ENCODE measurements at places on chromosomes 4 and X. TPM values are rescaled to one million over a fixed set of nuclear protein-coding genes. Genes with fewer than 3 reads are reported as not detected.

NELFA gene
- 40.1 TPM for total RNA-seq

GRCh38 chr4:172726001-172726423, 442.6 kb upstream of the GALNT7 start:
- H3K4me3 ChIP-seq, result no peak overlapping the region
- H3K27me3 ChIP-seq, result no peaks in the 10 kb centered on the region
- H3K4me1 ChIP-seq, result no peaks in the 10 kb centered on the region
- DNase-seq, result no peak
- H3K27ac ChIP-seq, result no peak overlapping the region

- no peak overlapping the region for H3K4me3 ChIP-seq
- H3K27me3 ChIP-seq, result peaks cover 56% of the 10 kb centered on the region
- no peak for DNase-seq
- peaks cover 20% of the 10 kb centered on the region for H3K4me1 ChIP-seq
These were observed 2.1 kb downstream of the HHIP start for GRCh38 chr4:144648042-144648441.

ARHGAP36 gene
- not detected for total RNA-seq

CABS1 gene
- total RNA-seq, result not detected

- H3K36me3 ChIP-seq, result peaks cover 19% of the 10 kb centered on the region
- no peaks in the 10 kb centered on the region for H3K27me3 ChIP-seq
- peaks cover 3% of the 10 kb centered on the region for H3K4me1 ChIP-seq
- DNase-seq, result no peak
- H3K27ac ChIP-seq, result no peak overlapping the region
- no peak overlapping the region for H3K4me3 ChIP-seq
These were observed 65.5 kb upstream of the FHDC1 start for GRCh38 chr4:152870606-152871005.

Measured in activated CD8-positive, alpha-beta memory T cell treated with anti-CD3 and anti-CD28 coated beads, Interleukin-2, amount 10 ng/mL, durations not matched to agents 7 days and 5 days (primary cell).